ENCODE measurements at places on chromosomes 7 and 10. TPM values are rescaled to one million over a fixed set of nuclear protein-coding genes. Genes with fewer than 3 reads are reported as not detected.

Gene LIPJ
- 0.74 TPM for total RNA-seq

Gene ANXA8
- total RNA-seq: not detected

Gene INHBA
- total RNA-seq: 7.9 TPM

Gene GFRA1
- total RNA-seq: 8.6 TPM

Gene ADIRF
- 0.98 TPM for total RNA-seq

Gene MSMB
- not detected for total RNA-seq

Data from temporal lobe (tissue), 4 donors.